ENCODE measurements at places on chromosomes 13 and 19.

DNA sequence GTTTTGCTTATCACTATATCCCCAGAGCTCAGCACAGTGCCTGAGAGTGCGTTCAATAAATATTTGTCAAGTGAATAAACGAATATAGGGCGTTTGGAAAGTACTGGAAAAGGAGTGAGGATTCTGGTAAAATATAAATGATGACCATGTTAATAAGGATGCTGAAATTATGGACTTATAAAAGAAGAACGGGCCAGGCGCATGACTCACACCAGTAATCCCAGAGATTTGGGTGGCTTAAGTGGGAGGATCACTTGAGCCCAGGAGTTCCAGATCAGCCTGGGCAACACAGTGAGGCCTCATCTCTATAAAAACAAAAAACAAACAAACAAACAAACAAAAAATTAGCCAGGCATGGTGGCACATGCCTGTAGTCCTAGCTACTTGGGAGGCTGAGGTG is 198.1 kb downstream of the VWA8 start:
- DNase-seq, result no peak

- no peak for DNase-seq
Observed at GRCh38 chr19:17486545-17487240, 16.4 kb downstream of the SLC27A1 start.

GRCh38 chr19:53898636-53899341 is 10.3 kb upstream of the CACNG7 start:
- no peak for DNase-seq

- DNase-seq, result no peak
Observed at GRCh38 chr13:78597602-78597932, 5.8 kb downstream of the POU4F1 start.

DNA sequence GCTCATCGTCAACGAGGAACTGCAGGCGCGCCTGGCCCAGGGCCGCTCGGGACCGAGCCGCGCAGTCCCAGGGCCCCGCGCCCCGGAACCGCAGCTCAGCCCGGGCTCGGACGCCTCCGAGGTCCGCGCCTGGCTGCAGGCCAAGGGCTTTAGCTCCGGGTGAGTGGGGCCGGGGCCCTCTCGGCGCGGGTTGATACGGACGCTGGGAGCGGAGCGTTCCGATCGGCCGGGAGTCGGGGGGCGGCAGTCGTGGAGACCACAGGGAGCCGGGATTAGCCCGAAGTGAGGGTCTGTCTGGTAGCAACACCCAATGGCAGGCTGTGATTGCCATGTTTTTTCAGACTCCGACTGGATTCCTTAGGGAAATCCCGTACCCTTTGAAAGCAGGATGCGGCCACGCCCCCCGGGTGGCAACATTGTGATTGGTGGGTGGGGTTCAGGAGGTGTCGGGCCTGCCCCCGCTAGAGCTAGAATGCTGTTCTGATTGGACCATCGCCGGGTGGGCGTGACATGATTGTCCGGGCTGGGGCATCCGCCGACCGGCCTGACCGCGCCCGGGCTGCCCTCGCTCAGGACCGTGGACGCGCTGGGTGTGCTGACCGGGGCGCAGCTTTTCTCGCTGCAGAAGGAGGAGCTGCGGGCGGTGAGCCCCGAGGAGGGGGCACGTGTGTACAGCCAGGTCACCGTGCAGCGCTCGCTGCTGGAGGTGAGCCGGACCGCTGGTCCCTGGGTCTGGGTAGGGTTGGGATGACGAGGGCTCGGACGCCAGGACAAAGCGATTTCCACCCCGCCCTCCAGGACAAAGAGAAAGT is 11.3 kb downstream of the EPS8L1 start:
- DNase-seq, result peak; percentile 99

DNA sequence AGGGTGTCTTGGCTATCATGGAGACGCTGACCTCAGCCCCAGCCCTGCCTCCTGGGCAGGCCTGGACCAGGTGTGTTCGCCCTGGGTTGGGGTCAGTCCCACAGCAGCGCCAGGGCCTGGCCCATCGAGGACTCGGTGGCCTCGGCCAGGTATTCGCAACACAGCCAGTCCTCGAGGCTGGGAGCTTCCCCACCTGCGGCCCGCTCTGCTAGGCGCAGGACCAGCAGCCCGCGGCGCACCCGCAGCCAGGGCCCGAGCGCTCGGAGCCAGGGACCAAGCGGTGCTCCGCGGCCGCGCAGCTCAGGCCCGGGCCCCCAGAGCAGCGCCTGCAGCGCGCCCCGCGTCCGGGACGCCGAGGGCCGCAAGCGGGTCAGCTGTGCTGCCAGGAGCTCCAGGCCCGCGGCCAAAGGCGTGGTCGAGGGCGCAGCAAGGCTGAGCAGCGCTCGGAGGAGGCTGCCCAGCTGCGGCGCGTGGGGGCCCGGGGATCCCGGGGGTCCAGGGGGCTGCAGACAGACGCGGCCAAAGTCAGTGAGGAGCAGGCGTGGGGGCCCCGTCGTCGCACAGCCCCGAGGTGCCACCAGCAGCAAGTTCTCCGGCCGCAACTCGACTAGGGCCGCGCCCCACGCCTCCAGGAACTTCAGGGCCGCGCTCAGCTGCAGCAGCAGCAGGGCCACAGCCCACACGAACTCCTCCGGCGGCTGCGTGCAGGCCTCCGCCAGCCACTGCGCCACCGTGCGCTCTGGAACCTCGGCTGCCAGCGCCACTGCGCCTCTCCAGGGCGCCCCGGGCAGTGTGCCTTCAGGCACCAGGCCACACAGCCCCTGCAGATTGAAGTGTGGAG is 6.2 kb downstream of the PEAK3 start:
- no peak for DNase-seq

- peak; percentile 99 for DNase-seq
Observed at GRCh38 chr19:55088543-55089341, 13.1 kb downstream of the EPS8L1 start.

- DNase-seq, result no peak
Observed at GRCh38 chr19:47511681-47512080, 3.2 kb downstream of the NAPA start.

DNA sequence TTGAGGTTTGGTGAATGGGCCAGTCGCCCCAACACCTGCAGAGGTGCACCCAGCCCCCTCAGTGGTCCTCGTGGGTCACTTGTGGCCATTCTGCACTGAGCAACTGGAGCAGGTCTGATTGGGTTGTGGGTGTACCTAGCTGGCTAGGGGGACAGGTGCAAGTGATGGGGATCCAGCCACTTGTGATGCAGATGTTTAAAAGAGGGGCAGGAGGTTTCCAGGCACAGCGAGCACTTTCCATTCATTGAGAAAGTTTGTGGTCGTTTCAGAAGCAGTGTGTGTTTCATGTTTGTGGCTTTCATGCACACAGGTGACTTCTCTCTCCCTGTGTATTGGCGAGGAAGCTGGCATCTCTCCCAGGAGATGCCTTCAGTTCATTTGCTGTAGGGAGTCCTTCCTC is 34.7 kb downstream of the TSSK6 start:
- no peak for DNase-seq

DNA sequence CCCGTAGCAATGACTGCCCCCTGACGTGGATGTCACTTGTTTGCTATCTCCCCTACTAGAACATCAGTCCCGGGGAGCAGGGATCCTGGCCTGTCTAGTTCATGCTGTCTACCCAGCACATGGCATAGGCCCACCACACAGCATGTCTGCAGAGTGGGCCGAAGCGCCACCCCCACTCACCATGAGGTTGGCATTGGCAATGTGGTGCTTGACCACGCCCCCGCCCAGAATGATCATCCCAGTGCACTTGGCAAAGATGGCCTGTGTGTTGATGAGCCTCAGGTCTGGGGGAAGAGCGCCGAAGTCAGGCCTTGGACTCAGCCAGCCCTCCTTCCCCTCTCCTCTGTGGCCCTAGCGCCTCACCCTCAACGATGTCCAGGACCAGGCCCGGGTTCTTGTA is 4.8 kb downstream of the DHPS start:
- no peak for DNase-seq

GRCh38 chr19:35524181-35524837 is 3.8 kb downstream of the SBSN start:
- DNase-seq, result no peak

GRCh38 chr13:100045355-100045754 is 43.5 kb upstream of the PCCA start:
- DNase-seq, result no peak

DNA sequence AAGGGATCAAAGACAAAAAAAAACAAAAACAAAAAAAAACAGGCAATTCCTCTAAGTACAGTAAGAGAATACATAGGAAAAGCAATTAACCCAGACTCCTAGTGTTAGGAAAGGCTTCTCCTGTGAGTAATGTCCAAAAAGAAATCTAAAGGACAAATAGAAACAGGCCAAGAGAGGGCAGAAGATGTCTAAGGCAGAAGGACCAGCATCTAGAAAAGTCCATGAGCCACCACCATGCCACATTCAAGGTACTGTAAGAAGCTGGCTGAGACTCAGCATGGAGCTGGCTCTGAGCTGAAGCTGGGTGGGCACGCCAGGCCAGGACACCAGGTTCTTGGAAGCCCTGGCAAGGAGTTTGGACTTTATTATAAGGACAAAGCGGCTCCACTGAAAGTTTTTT is 118.1 kb upstream of the FRY start:
- DNase-seq, result no peak

DNA sequence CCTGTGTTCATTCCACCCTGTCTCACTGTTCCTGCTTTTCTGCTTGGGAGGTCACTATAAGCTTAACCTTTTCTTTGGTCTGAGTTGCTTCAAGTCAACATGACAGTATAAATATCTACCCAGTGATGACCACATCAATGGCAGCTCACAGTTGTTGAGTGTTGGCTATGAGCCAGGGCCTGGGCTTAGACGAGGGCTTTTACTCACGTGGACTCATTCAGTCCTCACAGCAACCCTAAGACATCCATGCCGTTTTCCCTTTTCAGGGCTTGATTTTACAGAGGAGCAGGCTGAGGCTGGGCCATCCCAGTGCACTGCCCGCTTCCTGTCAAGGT is 10.2 kb upstream of the CCDC97 start:
- DNase-seq, result no peak

- no peak for DNase-seq
Observed at GRCh38 chr19:49679771-49680413, 2.8 kb downstream of the PRMT1 start.

GRCh38 chr13:109693213-109693612 is 93.2 kb downstream of the IRS2 start:
- no peak for DNase-seq

DNA sequence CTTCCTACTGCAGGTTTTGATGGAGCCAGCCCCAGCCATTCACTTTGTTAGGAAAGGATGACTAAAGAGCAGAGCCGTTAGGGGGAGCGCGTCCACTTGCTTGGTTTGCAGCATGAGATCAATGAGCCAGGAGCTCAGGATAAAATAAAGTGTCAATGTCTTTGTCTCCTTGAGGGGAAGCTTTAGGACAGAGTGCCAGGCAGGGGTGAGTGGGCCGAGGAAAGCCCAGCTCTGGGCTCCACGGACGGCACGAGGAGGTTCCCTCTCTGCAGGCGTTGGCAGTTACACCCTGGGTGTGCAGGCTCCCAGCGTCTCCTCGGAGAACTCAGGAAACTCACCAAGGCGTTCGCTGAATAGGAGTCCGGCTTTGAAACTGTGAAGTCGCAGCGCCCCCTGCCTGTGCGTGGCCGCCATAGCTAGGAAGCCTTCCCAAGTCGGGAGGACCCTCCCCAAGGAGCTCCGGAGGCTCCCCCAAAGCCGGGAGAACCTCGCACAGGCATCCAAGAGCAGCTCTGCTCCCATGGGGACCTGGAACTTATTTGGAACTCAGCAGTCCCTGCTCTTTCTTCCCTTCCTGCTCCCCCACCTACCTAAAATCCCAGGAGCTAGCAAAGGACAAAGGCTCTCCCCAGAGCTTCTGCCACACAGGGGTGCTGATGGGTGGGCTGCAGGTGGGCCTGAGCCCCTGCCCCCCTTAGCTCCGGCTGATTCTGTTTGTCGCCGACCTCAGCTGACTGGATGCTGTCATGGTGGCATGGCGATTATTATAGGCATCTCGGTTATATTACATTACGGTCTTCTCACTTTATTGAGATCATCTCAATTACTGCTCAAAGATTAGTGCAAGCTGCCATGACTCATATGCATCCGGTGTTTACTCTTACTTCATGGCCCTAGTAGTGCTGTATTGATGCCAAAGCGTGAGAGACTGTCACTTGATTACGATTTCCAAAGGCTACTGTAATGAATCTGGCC is 34.4 kb downstream of the GSX1 start:
- peak; percentile 74 for DNase-seq

- no peak for DNase-seq
Observed at GRCh38 chr13:26202365-26202972, 19.6 kb downstream of the RNF6 start.

GRCh38 chr13:36606060-36606459 is 67.8 kb upstream of the SERTM1 start:
- no peak for DNase-seq

DNA sequence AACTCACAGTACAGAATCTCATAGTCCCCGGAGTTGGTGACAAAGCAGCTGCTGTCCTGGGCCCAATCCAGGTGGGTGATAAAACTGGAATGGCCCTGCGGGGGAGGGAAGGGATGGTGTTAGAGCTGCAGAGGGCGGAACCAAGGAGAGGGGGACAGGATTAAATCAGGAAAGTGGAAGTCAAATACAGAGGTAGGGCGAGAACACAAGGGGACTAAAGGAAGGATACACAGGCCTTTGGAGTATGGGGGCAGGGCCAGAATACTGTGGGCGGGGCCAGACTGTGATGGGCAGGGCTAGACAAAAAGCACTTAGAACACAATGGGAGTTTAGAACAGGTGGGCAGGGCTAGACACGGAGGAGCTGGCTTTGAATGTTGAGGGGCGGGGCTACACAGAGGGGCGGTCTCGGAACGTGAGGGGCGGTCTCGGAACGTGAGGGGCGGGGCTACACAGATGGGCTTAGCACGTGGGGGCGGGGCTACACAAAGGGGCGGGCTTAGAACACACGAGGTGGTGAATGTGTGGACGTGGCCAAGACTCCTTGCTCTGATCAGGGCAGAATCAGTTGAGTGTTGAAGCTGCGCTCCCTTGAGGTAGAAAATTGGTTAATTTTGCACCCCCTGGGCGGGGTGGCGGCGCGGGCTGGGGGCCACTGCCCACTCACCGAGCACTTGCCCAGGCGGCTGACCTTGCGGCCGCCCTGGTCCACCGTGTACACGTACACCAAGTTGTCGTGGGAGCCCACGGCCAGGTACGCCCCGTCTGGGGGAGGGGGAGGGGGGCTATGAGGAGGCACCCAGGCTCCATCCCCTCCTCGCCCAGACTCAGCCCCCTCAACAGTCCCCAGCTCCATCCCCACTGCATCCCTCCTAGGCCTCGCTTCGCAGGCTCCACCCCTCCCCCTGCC is 14.0 kb upstream of the GPR4 start:
- DNase-seq, result peak; percentile 68

DNA sequence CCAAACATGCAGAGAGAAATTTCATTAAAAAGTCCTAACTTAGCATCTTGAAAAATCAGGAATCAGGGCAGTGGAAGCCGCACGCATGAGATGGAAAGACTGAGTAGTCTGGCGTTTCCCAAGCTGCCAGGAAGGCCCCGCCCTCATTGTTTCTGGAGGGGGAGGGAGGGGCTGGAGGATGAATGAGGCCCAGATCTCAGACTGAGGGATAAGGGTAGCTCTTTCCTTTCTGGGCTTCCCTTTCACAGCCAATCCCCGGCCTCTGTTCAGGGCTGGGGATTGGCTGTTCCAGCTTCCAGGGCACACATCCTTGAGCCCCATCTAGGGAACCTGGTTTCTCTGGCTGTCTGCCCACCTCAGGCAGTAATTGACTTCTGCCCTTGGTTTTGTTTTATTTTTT is 7.3 kb downstream of the C19orf53 start:
- DNase-seq, result peak; percentile 67

- no peak for DNase-seq
Observed at GRCh38 chr13:36461506-36461905, 29.2 kb downstream of the CCNA1 start.

GRCh38 chr19:35609851-35610353 is 2.6 kb upstream of the HAUS5 start:
- DNase-seq, result no peak
